ENCODE measurements at places on chromosomes 7 and 10.

GRCh38 chr10:69047111-69047832 is 40.6 kb upstream of the SRGN start:
- no peak for DNase-seq

GRCh38 chr10:21675157-21675796 is 141.2 kb downstream of the MLLT10 start:
- DNase-seq = no peak

- DNase-seq = no peak
Measured at GRCh38 chr7:29976266-29976665, 13.3 kb downstream of the SCRN1 start.

DNA sequence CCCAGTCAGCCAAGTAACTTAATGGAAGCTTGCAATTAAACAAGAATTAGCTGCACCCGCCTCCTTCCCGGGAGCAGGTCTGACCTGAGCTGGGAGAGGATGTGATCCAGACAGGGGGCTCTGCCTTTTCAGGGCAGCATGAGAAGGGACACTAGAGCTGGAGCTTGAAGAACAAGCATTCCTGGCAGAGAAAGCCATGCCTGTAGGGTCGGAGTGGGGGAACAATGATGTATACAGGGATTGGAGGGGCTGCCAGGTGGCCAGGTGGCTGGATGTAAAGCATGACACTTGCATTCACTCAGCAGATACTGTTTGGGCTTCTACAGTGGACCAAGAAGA is 112.5 kb downstream of the GRK5 start:
- DNase-seq = no peak

- no peak for DNase-seq
Measured at GRCh38 chr7:39184391-39184790, 206.7 kb downstream of the POU6F2 start.

GRCh38 chr10:126955934-126956711 is 50.9 kb downstream of the DOCK1 start:
- no peak for DNase-seq
